ENCODE measurements at places on chromosomes 1 and 21. TPM values are rescaled to one million over a fixed set of nuclear protein-coding genes. Genes with fewer than 3 reads are reported as not detected.

Gene CD1D
- 0.10 TPM for total RNA-seq

Gene PRR9
- not detected for total RNA-seq

DNA sequence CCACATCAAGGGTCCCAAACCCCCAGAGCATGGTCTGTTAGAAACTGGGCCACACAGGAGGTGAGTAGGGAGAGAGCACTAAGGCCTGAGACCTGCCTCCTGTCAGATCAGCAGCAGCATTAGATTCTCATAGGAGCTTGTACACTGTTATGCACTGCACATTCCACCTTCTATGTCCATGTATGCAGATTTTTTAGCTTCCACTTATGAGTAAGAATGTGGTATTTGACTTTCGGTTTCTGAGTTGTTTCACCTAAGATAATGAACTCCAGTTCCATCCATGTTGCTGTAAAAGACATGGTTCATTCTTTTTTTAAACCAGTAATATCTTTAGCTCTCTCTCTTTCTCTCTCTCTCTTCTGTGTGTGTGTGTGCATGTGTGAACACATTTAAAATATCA, 663 bp upstream of the GBP6 start:
- no peak for DNase-seq

DNA sequence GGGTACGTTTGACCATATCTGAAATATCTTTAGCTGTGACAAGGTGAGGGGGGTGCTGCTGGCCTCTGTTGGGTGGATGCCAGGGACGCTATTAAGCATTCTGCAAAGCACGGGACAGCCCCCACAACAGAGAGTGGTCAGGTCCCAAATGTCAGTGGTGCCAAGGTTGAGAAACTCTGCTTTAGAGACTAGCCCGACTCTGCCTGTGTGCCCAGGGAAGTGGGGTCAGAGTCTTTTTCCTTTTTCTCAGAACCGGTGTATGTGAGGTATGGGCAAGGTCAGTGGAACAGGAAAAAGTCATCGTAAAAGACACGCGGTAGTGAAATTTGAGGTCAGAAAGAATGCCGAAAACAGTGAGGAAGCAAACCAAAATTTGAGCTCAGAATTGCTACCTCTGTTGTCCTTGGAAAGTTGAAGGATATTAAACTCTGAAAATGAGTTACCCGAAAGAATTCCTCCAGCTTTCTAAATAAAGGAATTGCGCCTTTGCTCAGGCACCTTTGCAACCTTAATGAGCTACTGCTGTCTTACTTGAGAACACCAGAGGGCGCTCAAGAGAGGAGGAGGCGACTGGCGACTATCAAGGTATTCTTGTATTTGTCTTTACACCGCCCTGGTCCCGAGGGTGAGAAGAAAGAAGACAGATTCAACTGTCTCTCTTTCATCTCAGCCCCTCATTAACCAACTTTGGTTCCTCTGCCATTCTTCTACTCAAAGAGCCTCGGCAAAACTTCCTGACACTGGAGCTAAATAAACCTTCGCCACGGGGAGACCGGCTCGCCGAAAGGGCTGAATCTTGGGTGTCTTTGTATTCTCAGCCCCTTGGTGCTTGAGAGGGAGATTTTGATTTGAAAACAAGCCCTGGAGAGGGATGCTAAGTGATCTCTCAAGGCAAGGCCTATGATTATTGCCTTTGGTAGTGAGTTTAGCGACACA, 85.4 kb upstream of the OLIG2 start:
- DNase-seq = peak; percentile 26

Gene CYYR1
- 0.26 TPM for total RNA-seq

Gene LRRC53
- total RNA-seq = not detected

DNA sequence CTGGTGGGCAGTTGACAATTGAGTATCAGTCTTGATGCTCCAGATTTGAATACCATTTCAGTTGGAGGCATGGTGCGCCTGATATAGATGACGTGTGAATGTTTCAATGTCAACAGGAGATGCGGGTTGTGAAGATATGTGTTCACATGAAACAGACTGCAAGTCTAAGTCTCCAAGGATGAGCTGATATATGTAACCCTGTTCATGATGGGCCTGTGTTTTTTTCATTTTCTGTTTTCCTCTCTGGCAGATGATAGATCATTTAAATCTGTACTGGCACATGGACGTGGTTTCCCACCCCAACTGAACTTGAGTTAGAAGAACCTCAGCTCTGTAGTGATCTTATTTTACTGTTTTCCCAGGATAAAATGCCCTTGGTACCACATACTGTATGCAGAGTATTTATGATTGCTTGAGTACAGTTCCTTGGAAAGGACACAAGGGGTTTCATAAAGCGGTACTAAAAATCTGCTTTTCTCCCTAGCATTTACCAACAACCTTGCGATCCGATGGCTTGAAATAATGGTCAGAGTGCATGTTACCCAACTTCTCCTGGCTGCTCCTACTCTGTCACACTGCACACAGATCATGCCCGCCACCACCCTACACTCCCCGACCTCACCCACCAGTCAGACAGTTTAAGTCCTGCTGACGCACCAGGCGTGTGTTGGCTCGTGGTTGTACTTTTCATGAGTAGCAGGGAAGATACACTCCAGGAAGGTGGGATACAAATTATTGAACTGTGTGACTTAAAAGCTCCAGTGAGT, 131.1 kb downstream of the NFIA start:
- DNase-seq = no peak

GRCh38 chr1:60059468-60059867, 14.1 kb downstream of the C1orf87 start:
- DNase-seq = no peak

DNA sequence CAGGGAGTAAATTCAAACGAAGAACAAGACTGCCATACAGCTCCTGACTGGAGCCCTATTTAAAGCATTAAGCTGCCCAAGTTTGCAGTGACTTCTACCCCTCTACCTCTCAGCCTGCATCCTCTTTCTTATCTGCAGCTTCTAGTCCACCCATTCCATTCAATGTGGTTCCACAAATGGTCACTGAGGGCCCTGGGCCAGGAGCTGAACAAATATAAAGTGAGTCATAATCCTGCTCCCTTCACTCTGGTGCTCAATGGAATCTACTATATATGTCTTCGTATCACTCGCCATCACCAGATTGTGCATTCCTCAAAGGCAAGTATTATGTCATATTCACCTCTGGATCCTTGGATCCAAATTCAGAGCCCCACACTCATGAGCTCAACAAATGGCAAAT, 398.7 kb downstream of the BRINP2 start:
- DNase-seq = no peak

Measured in T-cell (primary cell).